ENCODE measurements at places on chromosomes 6 and 20. TPM values are rescaled to one million over a fixed set of nuclear protein-coding genes. Genes with fewer than 3 reads are reported as not detected.

The OSBPL2 gene
- total RNA-seq = 18.0 TPM

The DNMT3B gene
- 29.1 TPM for total RNA-seq

The ARHGAP40 gene
- total RNA-seq = not detected

DNA sequence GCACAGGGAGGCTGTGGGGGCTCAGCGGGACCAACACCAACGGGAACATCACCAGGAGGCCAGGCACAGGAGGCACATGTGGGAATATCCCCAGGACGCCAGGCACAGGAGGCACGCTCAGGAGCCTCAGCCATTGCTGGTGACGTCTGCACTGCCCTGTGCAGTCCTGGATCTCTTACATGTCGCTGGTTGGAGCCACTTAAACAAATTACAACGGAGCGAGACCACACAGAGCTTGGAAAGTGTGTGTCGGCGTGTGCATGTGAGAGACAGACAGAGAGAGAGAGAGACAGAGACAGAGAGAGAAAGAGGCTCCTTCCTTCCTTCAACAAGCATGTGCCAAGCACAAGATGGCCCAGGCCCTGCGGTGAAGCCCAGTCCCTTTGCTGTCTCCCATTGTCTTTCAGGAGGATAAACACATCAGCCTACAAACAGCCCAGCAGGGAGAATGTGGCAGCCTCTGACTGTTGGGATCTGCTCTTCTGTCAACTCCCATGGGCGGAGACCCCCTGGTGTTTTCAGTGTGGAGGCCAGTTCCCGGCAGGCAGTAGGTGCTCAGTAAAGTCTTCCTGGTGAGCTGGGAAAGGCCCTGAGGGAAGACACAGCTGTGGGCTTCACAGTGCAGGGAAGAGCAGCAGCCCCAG, 112.7 kb upstream of the THBS2 start:
- DNase-seq = no peak

DNA sequence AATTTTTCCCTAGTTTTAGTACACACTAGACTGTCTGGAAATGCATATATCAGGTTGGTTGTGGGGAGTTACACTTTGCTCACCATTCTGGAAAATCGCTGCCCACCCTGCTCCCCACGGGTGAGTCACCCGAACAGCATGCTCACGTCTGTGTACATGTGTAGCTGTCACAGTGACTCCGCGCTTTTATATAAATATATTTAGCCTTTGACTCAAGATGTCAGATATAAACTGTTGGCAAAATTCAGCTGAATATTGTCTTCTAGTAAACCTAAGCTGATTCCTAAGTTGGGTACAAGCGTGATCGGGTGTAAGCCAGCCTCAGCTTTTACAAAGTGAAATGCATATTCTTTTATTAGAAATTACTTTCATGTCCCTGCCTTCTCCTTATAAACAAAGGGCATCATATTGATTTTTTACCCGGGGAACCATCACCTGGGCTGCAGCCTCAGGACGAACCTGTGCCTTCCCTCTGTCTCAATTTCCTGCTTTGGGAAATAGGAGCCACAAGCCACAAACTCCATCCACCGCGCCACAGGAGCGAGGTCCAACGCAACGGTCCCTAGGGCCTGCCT, 4.3 kb downstream of the SDCBP2 start:
- no peak for DNase-seq

- DNase-seq = no peak
These were observed 646 bp upstream of the CPNE5 start for GRCh38 chr6:36839749-36840431.

- DNase-seq = peak; percentile 49
These were observed at the start of gene RSPO3 for GRCh38 chr6:127118298-127119101. Gene RSPO3, plus strand, starts transcription at chr6:127118671. Its CDS starts 522 bp downstream, at chr6:127119193.

DNA sequence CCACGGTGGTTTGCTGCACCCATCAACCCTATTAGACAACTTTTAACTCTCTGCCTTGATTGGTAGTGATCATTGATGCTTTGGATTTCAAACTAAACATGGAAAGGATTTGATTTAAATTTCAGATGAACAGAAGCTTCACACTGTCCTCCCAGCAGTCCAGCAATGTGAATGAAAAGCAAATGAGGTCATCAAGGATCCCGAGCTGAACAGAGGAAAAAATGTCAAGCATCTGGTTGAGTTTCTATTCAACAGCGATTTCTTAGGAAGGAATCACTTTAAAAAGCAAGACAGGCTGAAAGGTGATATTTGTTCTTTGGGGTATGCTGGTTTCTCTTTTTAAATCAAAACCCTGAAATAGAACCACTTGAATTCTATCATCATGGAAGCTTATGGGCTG, 10.6 kb upstream of the SAMD3 start:
- DNase-seq = no peak

GRCh38 chr6:38163186-38164130, 343.9 kb downstream of the ZFAND3 start:
- no peak for DNase-seq

DNA sequence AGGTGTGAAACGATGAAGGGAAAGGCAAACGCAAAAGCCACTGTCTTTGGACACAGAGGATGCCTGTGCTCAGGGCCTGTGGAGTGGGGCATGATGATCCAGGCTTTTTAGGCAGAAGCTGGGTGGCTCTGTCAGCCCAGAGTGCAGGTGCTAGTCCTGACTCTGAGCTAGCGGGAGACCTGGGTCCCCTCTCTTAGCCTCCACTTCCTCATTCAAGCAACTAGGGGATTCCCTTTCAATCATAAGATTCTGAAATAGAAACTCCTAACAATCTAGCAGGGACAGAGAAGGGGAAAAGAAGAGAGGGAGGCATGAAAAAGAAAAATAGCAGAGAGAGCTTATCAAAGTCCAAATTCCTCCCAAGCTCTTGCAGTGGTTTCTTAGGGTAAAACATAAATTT, 7.6 kb upstream of the HIVEP2 start:
- DNase-seq = no peak

- DNase-seq = peak; percentile 93
These were observed 71.7 kb upstream of the GTSF1L start for GRCh38 chr20:43798291-43799149.

DNA sequence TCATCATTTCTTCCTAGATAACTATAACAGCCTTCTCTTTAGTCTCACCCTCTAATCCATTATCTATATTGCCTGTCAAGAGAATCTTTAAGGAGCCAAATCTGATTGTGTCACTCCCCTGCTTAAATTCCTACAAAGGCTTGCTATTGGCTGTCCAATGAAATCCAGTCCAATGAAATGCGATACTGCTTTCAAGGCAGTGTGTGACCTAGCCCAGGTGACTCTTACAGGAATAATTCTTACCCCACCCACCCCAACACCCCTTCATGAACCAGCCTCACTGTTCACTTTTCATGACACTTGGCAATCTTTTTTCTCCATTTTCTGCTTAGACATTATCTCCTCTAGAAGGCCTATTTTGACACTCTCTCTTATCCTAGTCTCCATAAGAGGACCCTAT, 163.3 kb upstream of the MARCKS start:
- DNase-seq = no peak

DNA sequence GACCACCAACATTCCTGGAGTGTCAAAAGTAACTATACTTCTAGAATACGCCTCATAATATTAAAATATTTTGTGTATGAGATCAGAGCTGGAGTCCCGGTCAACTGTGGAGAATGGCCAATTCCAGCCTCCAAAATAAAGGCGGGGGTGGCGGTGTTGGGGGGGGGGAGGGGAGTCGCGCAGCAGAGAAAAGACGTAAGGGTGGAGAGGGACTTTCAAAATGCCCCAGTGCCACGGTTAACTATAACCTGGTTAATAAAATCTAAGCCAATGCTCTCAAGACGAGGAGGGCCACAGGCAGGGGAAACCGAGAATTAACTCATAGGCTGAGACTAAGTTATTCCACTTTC, 1.3 kb downstream of the NUP153 start:
- DNase-seq = peak; percentile 8

GRCh38 chr20:39983655-39984054, 705.4 kb downstream of the MAFB start:
- no peak for DNase-seq

- no peak for DNase-seq
These were observed 56.5 kb downstream of the MOXD1 start for GRCh38 chr6:132344811-132345210.

DNA sequence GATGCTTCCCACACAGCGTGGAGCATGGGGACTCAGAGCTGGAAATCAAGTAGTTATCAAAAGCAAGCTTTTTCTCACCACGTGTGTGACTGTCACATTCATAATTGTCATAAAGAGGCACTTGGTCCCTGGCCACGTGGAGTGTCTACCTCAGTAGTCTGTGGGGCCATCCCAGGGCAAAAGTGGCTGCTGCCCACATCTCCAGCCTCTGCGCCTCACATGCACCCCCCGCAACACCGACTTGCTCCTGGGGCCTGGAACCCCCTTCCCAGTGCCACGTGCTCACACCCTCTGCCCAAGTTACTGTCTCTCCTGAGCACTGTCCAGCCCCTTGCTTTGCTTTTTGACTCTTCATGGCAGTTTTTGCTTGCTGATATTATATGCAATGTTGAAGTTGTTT, 133.2 kb upstream of the SNX9 start:
- DNase-seq = no peak

- DNase-seq = no peak
These were observed 293.1 kb upstream of the KCNQ5 start for GRCh38 chr6:72328775-72329174.

GRCh38 chr6:125924169-125924568, 32.4 kb upstream of the HINT3 start:
- DNase-seq = no peak

- DNase-seq = no peak
These were observed 86.9 kb downstream of the TBC1D32 start for GRCh38 chr6:121247386-121247785.

- DNase-seq = peak; percentile 68
These were observed 219.8 kb upstream of the ARID1B start for GRCh38 chr6:156557251-156557910.

- no peak for DNase-seq
These were observed 200.1 kb downstream of the FARS2 start for GRCh38 chr6:5461365-5461764.

DNA sequence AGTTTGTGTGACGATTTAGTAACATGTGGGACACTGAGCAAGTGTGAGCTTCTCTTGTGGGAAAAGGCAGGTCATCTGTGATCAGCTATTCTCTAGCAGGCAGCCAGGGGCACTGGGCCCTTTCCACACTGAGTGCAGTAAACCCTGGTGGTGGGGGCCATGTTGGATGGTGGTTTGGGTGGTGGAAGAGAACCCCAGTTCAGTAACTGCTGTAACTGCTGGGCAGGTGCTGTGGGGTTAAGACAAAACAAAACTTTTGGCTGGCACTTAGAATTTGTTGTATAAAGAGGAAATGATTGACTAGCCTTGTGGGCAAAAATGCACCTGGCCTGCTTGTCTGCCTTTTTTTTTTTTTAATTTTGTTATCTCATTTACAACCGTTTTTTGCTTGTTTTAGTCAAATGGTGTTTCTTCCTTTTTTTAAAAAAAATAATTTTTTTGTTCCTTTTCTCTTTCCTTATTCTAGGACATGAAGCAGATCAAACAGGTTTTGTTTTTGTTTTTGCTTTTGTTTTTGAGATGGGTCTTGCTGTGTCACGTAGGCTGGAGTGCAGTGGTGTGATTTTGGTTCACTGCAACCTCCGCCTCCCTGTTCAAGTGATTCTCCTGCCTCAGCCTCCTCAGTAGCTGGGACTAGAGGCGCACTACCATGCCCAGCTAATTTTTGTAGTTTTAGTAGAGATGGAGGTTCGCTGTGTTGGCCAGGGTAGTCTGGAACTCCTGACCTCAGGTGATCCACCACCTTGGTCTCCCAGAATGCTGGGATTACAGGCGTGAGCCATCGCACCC, 59.8 kb downstream of the IGF2R start:
- no peak for DNase-seq

Data from G401 (cell line).